SJCRH30 (cell line): ENCODE measurements at places on chromosomes 2 and 18. TPM values are rescaled to one million over a fixed set of nuclear protein-coding genes. Genes with fewer than 3 reads are reported as not detected.

The CCDC68 gene
- 0.36 TPM in 1 of 2 replicates, not detected in the other for total RNA-seq

The C2orf15 gene
- total RNA-seq: 0.24 and 0.25 TPM in 2 replicates

GRCh38 chr18:8052237-8052701 lies 485.2 kb downstream of the PTPRM start:
- no peak overlapping the region for H3K27ac ChIP-seq
- no peak overlapping the region for H3K4me3 ChIP-seq
- DNase-seq: peak; percentile 4
- no peaks in the 10 kb centered on the region for H3K36me3 ChIP-seq
- H3K27me3 ChIP-seq: no peaks in the 10 kb centered on the region

DNA sequence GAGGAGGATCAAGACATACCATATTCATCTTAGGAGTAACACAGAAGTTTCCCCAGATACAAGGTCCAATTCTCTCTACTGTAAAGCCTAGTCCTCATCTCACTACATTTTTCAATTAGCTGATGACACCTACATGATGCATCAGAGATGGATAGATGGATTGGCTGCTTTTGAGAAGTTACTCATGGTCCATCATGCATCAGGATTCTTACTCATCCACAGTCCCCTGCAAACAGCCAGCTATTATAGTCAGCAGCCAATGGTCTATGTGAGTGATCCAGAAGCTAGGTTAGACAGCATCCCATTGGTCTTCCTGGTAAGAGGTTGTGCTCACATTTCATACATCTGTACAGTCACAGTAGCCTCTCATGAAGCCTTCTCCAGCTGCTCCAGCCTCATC lies 154.5 kb upstream of the NRP2 start:
- H3K36me3 ChIP-seq: no peaks in the 10 kb centered on the region
- no peaks in the 10 kb centered on the region for H3K27me3 ChIP-seq
- no peak overlapping the region for H3K4me3 ChIP-seq

DNA sequence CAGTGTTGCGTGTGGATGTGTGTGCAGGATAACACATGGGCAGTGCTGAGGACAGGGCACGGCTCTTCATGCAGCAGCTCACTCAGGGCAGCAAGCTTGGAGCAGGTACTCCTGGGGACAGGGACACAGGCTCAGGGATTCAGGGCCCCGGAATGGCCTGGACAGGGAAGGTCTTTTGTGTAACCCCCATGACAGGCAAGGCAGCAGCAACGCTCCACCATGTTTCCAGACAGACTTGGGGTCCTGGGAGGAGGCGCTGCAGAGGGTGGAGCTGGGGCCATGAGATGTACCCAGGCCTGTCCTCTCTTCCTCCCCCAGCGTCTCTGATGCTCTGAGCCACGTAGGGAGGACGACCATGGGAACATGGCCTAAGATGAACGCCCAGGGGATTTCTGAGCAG lies 58.3 kb downstream of the ADNP2 start:
- no peak for DNase-seq
- no peak overlapping the region for H3K4me3 ChIP-seq
- no peak overlapping the region for H3K27ac ChIP-seq
- no peaks in the 10 kb centered on the region for H3K36me3 ChIP-seq
- no peaks in the 10 kb centered on the region for H3K4me1 ChIP-seq

DNA sequence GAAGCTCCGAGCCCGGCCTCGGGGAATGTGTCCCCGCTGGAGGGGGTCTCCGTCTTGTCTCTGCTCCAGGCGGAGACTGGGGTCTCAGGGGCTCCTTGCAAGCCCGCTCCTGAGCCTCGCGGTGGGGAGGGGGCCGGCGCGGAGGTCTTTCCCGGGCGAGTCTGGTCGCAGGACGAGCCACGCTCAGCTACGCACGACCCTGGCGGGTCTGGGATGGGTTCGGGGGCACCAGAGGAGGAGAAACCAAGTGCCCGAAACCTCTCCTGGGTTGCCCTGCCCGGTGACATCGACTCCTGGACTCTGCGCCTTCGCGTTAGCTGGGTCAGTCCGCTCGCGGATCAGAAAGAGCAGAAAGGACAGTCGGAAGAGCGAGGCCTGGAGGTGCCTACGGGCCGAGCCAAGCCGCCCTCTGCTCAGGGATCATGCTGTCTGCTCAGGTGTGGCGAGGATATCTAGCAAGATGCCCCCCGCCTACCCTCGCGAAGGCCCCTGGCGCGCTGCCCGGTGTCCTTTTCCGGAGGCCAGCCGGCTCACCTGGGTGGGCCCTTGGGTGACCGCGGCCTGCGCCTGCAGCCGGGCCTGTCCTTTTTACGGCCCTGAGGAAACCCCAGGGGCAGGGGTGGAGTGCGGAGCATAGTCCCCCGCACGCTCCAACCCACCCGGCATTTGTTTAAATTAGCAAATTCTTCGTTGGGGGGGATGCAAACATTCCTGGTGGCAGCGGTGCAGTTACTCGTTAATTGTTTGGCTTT lies 58.7 kb downstream of the SNORC start:
- DNase-seq: no peak
- no peak overlapping the region for H3K4me3 ChIP-seq
- no peaks in the 10 kb centered on the region for H3K27me3 ChIP-seq
- H3K36me3 ChIP-seq: no peaks in the 10 kb centered on the region
- H3K27ac ChIP-seq: no peak overlapping the region
- peaks cover 4% of the 10 kb centered on the region; the same call in 1 of the 2 replicates for H3K4me1 ChIP-seq
